ENCODE measurements at places on chromosomes 2 and 18.

- no peak for DNase-seq
Observed at GRCh38 chr2:17878281-17879136, at the start of gene KCNS3. TSS of gene KCNS3 (plus strand) at chr2:17878667. CDS start at chr2:17931009, 52,342 bp downstream.

DNA sequence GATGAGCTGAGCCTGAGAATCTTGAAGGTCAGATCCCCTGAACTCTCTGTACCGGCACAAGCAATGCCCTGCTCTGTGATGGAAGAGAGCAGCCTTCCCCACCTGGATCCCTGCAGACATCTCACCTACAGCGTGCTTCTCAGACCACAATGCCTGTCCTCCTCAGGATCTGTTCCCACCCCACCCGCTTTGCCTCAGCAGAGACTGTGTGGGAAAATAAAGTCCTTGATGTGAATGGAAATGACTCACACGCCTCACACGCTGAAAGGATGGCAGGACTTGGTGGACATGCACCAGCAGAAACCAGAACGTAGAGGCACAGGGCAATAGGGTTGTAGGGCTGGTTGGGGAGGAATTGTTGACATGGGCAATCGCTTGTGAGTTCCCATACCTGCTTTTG is 117.9 kb upstream of the POU3F3 start:
- no peak for DNase-seq

DNA sequence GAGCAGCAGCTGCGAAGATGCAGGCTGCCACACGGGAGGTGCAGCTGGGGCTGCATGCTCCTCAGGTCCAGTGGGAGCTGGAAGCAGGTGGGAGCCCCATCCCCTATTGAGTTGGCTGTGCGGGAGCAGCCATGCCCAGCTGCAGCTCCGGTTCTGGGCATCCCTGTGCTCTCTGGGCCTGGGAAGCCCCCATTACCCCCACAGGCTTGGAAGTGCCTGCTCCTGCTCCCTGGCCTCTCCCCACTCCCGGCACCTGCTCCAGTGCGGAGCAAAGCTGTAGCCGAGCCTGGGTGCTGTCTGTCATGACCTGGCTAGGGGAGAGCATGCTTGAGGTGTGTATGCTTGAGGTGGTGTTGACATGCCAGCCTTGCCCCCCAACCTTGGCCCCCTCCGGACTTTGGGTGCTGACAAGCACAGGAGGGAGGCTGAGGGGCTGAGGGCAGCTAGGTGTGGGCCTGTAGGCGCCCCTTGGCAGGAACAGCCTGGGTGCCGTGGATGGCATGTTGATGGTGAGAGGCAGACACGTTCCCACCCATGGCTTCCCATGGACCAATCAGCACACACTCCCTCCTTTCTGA is 21.5 kb downstream of the ANKRD29 start:
- DNase-seq: no peak

DNA sequence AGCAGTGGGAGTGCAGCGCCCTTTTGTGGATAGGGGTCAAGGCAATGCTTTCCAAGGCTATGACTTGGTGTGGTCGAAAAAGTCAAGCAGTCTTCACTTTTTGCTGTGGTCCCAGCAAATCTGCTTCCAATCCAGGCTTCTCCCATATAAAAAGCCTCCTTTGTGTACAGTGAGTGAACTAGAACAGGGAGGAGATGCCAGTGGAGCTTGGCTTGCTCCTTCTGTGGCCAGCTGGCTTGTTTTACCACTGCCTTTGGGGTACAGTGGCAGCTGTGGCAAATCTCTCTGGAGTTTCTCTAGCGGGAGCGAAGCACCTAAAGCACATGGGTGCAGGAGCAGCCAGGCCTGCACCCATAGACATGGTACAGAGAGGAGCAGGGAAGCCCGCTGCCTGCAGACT is 103.5 kb downstream of the MSH2 start:
- no peak for DNase-seq

Measured in stimulated activated CD8-positive, alpha-beta memory T cell treated with anti-CD3 and anti-CD28 coated beads, Interleukin-4, amount 100 ng/mL, for 1 hour (primary cell).